ENCODE measurements at places on chromosomes 3 and 15.

DNA sequence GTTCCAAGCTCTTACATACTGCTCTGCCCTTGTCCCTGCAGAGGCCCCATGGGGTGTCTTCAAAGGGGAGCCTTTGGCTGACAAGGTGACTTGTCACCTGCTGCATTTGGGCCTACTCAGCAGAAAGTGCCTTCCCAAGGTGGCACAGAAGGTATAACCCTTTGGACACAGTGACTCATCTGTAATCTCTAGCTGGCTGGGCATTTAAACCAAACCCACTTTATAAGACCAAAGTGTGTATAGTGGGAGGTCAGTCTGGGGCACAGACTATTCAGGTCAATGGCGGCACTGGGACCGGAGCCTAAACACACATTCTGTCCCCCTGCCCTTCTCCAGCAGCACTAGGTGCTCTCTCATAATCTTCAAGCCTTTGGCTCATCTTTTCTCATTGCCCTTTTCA lies 35.1 kb downstream of the GJD2 start:
- DNase-seq = no peak

GRCh38 chr3:114213627-114214541 lies 23.5 kb downstream of the ZNF80 start:
- DNase-seq = no peak

DNA sequence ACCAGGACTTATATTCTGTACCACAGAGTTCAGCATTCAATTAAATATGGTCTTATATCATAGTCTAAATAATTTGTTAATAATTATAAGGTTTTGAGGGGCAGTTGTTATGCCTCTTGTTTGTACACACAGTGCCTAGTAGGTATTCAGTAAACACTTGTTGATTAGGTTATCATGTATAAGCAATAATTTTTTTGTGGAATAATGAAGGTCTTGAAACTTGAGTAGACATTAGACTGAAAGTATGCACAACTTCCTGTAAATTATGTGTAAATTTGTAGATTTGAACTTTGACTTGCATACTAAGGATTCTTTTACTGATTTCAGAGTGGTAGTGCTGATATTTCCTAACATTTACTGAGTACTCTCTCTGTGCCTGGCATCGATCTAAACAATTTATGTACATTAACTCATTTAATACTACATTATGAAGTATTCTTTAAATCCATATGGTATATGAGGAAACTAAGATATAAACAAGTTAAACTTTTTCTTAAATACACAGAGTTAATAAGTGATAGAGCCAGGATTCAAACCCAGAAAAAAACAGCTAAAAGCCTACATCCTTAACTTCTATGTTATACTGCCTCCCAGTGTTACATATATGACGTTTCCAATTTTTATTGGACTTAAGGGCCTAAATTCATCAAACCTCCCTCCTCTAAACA lies 65.1 kb downstream of the GLCE start:
- DNase-seq = no peak

- DNase-seq = no peak
These were observed 138.4 kb downstream of the MEIS2 start for GRCh38 chr15:36961956-36962355.

DNA sequence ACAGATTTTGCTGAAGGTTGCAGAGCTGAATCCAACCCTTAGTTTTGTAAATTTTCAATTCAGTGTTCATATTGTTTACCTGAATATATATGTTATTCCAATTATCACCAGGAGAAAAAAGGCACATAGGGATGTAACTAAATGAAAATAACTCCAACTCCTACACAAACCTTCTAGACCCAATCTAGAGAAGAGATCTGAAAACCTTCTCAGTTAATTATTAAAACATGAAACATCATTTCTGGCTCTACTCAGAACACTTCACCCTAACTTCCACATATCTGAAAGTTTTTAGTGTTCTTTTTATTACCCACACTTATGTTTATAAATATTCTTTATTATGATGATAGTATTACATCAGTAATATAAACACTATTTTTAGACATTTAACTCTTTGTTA lies 76.6 kb downstream of the LRRFIP2 start:
- DNase-seq = no peak

DNA sequence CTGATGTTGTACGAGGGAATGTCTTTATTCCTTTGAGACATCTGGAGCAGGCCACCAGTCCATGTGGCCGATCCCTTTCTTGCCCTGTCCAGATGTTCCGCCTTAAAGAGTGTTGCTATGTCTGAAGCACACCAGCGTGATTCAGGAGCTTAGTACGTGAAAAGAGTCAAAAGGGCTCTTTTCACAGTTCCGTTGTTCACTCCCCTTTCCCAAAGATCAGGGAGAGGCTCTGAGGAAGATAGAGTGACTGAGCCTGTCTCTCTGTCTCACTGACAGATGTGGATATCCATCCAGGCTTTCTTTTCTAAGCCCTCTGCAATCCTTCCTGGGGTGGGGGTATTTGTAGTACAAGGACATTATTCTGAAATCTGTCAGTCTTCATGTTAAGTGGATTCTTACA lies 262.5 kb upstream of the LRTM1 start:
- no peak for DNase-seq

GRCh38 chr3:127005864-127006500 lies 23.1 kb downstream of the PLXNA1 start:
- no peak for DNase-seq

GRCh38 chr3:177523872-177524438 lies 326.7 kb upstream of the TBL1XR1 start:
- no peak for DNase-seq

- DNase-seq = no peak
These were observed 218.2 kb downstream of the DPH6 start for GRCh38 chr15:35327789-35328188.

- no peak for DNase-seq
These were observed 121.4 kb downstream of the VGLL3 start for GRCh38 chr3:86869566-86869965.

- no peak for DNase-seq
These were observed 30.8 kb downstream of the RAD18 start for GRCh38 chr3:8932507-8932906.

DNA sequence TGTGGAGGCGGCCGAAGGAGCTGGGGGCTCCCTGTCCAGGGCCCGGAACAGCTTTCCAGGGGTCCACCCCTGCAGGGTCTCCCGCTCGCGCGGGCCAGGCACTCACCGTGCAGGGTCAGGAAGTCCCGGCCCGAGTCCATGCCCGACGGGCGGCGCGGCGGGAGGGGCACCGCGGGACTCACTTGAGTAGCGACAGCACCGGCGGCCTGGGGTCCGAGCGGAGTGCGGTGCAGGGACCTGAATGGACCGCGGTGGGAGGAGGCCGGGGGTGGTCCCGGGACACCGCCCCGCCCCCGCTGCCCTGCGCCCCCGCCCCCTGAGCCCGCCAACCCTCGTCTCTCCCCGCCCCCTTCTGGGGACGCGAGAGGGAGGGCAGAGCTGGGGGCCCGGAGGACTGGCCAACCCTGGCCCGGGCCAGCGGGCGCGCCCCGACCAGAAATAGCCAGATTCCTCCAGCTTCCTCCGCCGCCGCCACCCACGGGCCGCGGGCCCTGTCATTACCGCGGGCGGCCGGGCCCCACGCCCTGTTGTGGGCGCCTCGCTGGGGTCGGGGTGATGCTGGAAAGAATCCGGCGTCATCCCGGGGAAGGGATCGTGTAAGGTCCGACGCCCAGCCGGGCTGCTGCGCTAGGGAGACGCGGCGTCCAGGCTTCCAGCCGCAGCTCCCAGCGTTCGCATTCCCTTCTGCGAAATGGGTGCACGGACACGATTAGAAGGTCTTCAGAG lies at the start of gene PLCD1:
TSS of gene PLCD1 (minus strand) at position 243 of the 726 bp plus-strand sequence. CDS start at position 140, 103 bp downstream.
- peak; percentile 96 for DNase-seq

DNA sequence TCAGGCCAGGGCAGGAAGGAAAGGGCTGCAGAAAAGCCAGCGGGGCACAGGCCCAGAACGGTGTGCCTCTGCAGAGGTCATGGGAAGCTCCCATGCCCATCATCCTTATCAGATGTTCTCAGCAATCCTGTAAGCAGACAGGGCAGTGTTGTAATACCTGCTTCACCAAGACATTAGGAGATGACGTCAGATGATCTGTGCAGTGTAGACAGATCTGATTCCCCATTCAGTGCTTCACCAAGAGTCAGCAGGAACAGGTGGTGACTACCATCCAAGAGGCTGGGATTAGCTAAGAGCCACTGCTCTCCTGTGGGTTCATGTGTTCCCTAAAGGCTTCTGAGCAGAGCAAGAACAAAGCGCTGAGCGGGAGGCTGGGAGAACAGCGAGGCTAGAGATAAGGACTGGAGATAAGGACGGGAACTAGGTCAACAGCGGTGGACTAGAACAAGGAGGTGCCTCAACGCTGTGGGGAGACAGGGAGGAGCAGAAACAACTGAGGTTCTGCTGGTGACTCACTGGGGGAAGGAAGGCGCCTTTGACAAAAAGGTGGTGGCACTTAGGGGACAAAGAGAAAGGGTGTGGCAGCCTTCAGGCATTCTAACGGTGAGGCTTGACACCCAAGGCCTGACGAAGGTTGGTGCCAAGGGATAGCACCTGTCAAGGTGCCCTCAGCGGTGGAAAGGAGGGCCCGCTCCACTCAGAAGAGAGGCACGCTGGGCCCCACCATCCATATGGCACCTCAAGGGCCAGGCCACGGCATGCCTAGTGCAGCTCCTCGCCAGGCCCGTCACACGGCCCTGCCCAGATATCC lies 28.4 kb downstream of the CCDC12 start:
- peak; percentile 80 for DNase-seq

DNA sequence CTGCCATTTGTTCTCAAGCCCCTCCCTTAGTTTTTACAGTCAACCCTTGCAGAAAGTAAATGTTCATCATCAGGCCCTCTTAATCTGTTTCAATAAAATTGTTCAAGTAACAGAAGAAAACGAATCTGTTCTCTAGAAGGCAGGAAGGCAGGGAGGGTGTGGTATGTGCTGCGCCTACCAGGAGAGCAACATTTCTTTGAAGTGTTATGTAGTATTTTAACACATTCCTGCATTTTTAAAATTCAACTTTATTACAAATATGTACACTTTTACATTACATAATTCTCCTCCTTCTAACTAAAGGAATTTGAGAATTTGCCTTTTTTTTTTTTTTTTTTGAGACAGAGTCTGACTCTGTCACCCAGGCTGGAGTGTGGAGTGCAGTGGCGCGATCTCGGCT lies 657.8 kb downstream of the MCTP2 start:
- DNase-seq = no peak

DNA sequence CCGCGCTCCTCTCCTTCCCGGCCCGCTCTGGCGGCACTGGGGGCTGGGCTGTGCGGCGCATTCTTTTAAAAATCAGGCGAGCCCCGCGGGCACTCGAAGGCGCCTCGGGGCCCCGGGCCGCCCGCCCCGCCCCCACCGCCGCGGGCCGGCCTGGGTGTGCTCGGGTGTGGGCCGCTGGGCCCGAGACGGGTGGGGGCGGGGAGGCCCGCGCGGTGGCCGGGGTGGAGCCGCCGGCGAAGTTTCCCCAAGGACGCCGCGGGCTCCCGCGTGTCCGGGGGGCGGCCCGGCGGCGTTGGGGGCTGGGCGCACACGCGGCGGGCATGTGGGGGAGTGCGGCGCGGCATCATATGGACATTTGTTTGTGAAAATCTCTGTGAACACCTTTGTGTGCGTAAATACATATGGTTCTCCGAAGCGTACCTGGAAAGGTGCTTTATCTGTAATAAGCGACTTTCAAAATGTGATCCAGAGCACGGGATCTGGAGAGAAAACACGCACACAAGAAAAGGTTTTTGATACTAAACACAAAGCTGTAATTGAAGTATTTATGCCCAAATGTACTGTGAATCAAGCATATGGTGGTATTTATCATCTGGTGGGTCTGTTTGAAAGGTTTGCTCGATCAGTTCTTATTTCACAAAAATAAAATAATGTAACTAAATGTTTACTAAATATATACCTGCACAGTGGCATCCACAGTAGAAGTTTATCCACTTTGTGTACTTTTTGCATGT lies 612 bp upstream of the TBL1XR1 start:
- DNase-seq = no peak

GRCh38 chr3:39260957-39261356 lies 18.9 kb downstream of the CX3CR1 start:
- peak; percentile 95 for DNase-seq

DNA sequence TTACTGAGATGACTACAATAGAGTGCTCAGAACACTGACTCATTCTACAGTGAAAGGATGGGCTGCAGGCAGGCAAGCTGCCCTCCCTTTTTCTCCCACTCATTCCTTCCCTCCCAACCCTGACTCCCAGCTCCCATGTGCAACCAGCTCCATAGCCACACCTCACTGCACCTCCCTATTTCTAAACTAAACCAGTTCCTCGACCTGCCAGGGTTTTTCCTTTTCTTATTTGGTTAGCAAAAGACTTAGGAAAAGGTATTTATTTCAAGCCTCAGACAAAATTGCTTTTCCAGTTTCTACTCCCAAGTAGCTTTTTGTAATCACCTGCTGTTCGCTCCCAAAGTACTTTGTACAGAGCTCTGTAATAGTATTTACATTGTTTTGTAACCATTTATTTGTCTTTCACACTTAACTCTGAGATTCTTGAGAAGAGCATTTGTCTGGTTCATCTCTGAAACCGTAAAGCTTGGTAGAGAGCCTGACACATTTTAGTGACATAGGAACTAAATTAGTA lies 2.2 kb downstream of the AADAC start:
- DNase-seq = no peak

GRCh38 chr15:66164788-66165187 lies 88.8 kb downstream of the MEGF11 start:
- DNase-seq = no peak

DNA sequence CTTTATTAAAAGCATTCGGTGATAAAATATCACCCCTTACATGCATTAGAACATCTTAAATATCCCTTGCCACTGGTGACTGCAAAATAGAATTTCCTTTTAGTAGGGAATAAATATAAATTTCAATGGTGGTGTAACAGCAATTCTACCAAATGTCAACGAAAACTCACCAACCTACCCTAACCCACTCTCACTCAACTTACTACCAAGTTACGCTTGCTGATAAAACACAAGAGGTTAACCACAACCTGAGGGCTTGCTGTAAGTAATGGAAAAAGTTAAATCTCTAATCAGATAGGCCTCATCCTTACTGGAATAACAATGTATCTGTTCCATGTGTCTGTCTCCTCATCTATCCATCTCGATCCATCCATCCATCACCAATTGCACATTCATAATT lies 274.7 kb downstream of the FOXP1 start:
- no peak for DNase-seq

- peak; percentile 90 for DNase-seq
These were observed 517 bp downstream of the FBN1 start for GRCh38 chr15:48644827-48645557.

GRCh38 chr15:64010719-64011118 lies 35.6 kb downstream of the DAPK2 start:
- DNase-seq = peak; percentile 80

Measured in posterior vena cava (tissue), 2 donors.